ENCODE measurements at places on chromosomes 6 and 20. TPM values are rescaled to one million over a fixed set of nuclear protein-coding genes. Genes with fewer than 3 reads are reported as not detected.
A peak's percentile ranks its signal among the peaks of the same experiment; 100 is the strongest.

The DEFB112 gene
- not detected for total RNA-seq

The WFDC12 gene
- not detected for total RNA-seq

- no peaks in the 10 kb centered on the region for H3K36me3 ChIP-seq
- no peaks in the 10 kb centered on the region for H3K27me3 ChIP-seq
- no peak overlapping the region for H3K4me3 ChIP-seq
- H3K4me1 ChIP-seq: no peaks in the 10 kb centered on the region
- DNase-seq: no peak
These were observed 194.8 kb downstream of the COL9A1 start for GRCh38 chr6:70107852-70108629.

DNA sequence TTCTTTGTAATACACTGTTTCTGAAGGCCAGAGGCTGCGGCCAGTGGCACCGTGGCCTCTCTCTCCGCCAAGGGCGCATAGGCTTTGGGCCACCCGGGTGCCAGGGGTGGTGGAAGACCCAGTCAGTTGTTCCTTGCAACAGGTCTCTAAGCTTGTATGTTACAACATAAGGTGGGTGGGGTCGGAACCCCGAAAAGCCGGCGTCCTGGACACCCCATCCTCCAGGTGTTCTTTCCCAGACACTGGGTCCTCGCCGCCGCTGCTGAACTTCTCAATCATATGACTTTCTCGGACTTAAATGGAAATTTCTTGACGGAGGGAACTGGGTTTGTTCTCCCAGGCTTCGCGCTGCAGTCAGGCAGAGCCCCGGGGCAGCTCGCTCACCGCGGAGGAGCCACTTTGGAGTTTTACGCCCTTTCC is 983 bp upstream of the KCNQ5 start:
- peak overlapping the region; percentile 55 for H3K4me3 ChIP-seq
- no peak for DNase-seq
- H3K27ac ChIP-seq: no peak overlapping the region
- H3K4me1 ChIP-seq: peaks cover 34% of the 10 kb centered on the region
- H3K36me3 ChIP-seq: no peaks in the 10 kb centered on the region

The SRSF12 gene
- total RNA-seq: not detected

GRCh38 chr6:118748311-118749062 is 97.1 kb upstream of the CEP85L start:
- no peak for DNase-seq
- H3K4me1 ChIP-seq: no peaks in the 10 kb centered on the region
- H3K27ac ChIP-seq: no peak overlapping the region
- no peaks in the 10 kb centered on the region for H3K36me3 ChIP-seq
- H3K27me3 ChIP-seq: no peaks in the 10 kb centered on the region

- no peak overlapping the region for H3K4me3 ChIP-seq
- H3K4me1 ChIP-seq: no peaks in the 10 kb centered on the region
- H3K27ac ChIP-seq: no peak overlapping the region
- no peaks in the 10 kb centered on the region for H3K27me3 ChIP-seq
These were observed 16.4 kb downstream of the CEBPB start for GRCh38 chr20:50207026-50207425.

The VGLL2 gene
- not detected for total RNA-seq

DNA sequence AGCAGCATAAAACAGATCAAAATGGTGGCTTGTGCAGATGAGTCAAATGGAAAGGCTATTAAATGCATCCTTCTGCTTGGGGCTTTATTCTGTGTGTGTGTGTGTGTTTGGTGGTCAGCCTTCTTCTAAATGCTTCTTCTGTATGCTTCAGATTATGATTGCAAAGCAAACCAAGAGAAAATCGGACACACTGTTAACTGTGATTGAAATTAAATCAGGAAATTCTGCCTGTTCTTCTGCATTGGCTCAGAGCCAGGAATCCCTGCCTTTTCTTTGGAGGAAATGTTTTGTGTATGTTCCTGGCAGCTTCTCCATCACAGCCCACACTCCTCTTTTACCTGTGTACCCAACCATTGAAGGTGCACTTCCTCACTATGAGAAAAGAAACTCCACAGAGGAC is 22.3 kb upstream of the PDE10A start:
- DNase-seq: no peak
- H3K36me3 ChIP-seq: no peaks in the 10 kb centered on the region
- H3K27me3 ChIP-seq: no peaks in the 10 kb centered on the region

The RIPOR2 gene
- total RNA-seq: 5.8 TPM

GRCh38 chr20:44750081-44750805 is 4.6 kb downstream of the KCNK15 start:
- no peak for DNase-seq
- no peak overlapping the region for H3K4me3 ChIP-seq
- no peaks in the 10 kb centered on the region for H3K36me3 ChIP-seq
- H3K27ac ChIP-seq: no peak overlapping the region

GRCh38 chr6:132725471-132725870 is 11.6 kb upstream of the VNN1 start:
- H3K27ac ChIP-seq: no peak overlapping the region
- no peak for DNase-seq
- no peaks in the 10 kb centered on the region for H3K4me1 ChIP-seq
- no peaks in the 10 kb centered on the region for H3K27me3 ChIP-seq
- H3K36me3 ChIP-seq: no peaks in the 10 kb centered on the region
- H3K4me3 ChIP-seq: no peak overlapping the region

The ELOVL4 gene
- 0.85 TPM for total RNA-seq

GRCh38 chr6:106360989-106361430 is 493 bp downstream of the CRYBG1 start:
- H3K36me3 ChIP-seq: no peaks in the 10 kb centered on the region
- DNase-seq: peak; percentile 67
- no peaks in the 10 kb centered on the region for H3K27me3 ChIP-seq
- H3K4me1 ChIP-seq: no peaks in the 10 kb centered on the region

GRCh38 chr6:132650429-132650828 is 8.6 kb downstream of the TAAR1 start:
- H3K4me3 ChIP-seq: no peak overlapping the region
- no peaks in the 10 kb centered on the region for H3K36me3 ChIP-seq
- DNase-seq: no peak

DNA sequence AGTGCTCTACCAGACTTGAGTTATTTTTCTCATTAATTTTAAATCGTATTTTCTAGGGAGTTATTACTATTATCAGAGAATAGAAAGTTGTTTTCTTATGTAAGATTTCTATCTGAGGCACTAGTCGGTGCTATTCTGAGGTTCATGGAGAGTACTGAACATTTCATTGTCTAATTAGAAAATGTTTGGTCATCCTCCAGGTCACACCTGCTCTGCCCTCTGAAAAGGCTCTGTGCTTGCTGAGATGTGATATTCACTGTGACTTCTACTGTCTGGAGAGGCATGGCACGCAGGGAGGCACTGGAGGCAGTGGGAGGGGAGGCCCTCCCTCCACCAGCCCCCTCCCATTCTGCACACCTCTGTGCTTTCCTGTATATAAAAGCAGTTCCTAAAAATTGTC is 3.0 kb downstream of the SYNDIG1 start:
- DNase-seq: no peak
- no peaks in the 10 kb centered on the region for H3K4me1 ChIP-seq
- H3K27ac ChIP-seq: no peak overlapping the region
- H3K4me3 ChIP-seq: no peak overlapping the region
- H3K36me3 ChIP-seq: no peaks in the 10 kb centered on the region

- no peaks in the 10 kb centered on the region for H3K36me3 ChIP-seq
- H3K4me1 ChIP-seq: no peaks in the 10 kb centered on the region
- no peak overlapping the region for H3K27ac ChIP-seq
- no peaks in the 10 kb centered on the region for H3K27me3 ChIP-seq
These were observed 75.1 kb downstream of the ZMYND8 start for GRCh38 chr20:47281376-47281775.

DNA sequence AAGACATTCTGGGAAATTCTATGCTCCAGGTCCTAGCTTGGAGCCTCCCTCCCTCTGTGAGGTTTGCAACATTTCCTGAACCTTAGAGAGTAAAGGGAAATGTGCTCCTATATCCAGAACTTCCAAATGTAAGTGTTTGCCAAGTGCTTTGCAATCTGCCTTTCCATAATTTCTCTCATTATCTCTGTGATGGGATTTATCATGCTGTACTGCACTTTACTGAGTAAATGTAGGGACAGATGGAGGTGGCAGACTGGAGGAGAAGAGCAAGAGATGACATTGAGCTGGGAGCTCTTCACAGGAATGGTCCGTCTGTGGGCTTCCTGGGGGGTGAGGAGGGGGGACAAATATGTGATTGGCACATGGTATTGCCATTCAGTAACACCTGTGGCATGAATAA is 184.3 kb downstream of the SOX4 start:
- no peaks in the 10 kb centered on the region for H3K27me3 ChIP-seq
- H3K4me1 ChIP-seq: no peaks in the 10 kb centered on the region
- no peak overlapping the region for H3K4me3 ChIP-seq

The SLC13A3 gene
- total RNA-seq: 1.3 TPM

DNA sequence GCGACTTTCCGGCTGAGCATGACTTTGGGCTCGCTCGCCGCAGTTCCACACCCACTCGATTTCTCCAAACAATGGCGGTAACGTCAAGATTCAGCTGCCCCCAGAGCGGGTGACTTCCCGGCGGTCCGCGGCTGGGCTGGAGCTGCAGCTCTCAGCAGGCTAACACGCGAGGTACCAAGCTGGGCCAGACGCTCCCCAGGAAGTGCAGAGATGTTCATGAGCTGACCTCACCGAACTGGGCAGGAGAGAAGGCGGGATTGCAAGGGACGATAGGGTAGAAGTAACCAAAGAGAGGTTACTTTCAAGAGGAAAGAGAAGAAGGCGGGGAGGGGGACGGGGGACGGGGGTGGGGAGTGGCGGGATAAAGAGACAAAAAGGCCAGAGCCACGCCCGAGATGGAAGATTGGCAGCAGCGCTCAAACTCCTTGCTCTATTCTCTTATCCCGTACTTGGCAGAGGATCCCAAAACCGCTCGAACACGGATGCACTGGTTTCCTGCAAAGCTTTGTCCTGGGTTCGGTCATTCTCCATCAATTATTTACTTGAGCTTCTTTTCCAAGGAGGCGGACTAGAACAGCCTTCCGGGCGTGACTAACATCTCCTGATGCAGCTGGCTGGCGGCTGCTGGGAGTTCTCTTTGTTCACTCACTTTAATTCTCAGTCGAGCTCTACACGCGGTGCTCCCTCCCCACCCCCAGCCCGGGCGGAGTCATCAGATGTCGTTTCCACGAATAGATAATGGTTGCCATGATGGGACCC is at the start of gene MTCL3:
TSS of gene MTCL3 (minus strand) at position 626 of the 759 bp plus-strand sequence.
- H3K36me3 ChIP-seq: no peaks in the 10 kb centered on the region
- H3K27me3 ChIP-seq: no peaks in the 10 kb centered on the region
- H3K27ac ChIP-seq: no peak within 1 kb of the TSS

DNA sequence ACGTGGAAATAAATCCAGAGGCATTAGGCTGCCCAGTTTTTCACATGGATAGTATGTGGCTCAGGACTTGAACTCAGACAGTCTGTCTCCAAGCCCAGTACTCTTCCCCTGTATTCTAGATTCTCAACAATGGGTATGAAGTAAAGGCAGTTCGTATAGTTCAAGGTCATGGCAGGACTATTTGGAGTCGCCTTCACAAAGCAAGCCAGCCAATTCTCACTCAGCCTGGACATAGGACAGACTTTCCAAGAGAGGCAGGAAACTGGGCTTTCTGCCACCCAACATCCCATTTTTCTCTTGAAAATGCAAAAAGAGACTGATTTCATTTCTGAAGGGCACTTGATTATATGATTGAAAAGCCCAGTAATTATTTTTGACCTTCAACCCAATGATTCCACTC is 111.0 kb downstream of the EDN1 start:
- no peaks in the 10 kb centered on the region for H3K36me3 ChIP-seq
- H3K27me3 ChIP-seq: no peaks in the 10 kb centered on the region
- H3K4me3 ChIP-seq: no peak overlapping the region
- H3K4me1 ChIP-seq: no peaks in the 10 kb centered on the region

The CNR1 gene
- total RNA-seq: 3.1 TPM

- peaks cover 7% of the 10 kb centered on the region for H3K4me1 ChIP-seq
- no peak overlapping the region for H3K27ac ChIP-seq
- peaks cover 15% of the 10 kb centered on the region for H3K27me3 ChIP-seq
- no peak overlapping the region for H3K4me3 ChIP-seq
- H3K36me3 ChIP-seq: no peaks in the 10 kb centered on the region
These were observed 5.2 kb downstream of the EBF4 start for GRCh38 chr20:2697768-2698167.

DNA sequence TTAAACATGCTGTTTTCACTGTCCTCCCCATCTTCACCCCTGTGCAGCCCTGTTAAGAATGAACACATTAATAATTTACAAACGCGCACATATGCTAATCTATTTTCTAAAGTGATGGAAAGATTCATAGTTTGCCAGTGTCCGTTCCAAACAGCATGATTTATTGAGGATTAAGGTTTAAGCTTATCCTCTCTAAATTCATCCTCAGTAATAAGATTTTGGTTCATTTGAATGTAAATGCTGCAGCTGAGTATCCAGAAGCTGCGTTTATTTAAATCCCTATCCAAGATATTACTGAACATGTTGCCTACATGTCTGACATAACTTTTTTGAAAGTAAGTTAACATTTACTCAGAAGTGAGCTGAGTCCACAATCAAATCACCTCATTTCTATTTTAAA is 42.8 kb upstream of the FAM135A start:
- no peaks in the 10 kb centered on the region for H3K4me1 ChIP-seq
- H3K27me3 ChIP-seq: no peaks in the 10 kb centered on the region
- H3K27ac ChIP-seq: no peak overlapping the region
- no peak for DNase-seq
- no peaks in the 10 kb centered on the region for H3K36me3 ChIP-seq

GRCh38 chr6:156457601-156458000 is 319.6 kb upstream of the ARID1B start:
- no peak for DNase-seq
- H3K27ac ChIP-seq: no peak overlapping the region
- H3K4me1 ChIP-seq: no peaks in the 10 kb centered on the region
- no peaks in the 10 kb centered on the region for H3K36me3 ChIP-seq
- H3K4me3 ChIP-seq: no peak overlapping the region

GRCh38 chr6:56756219-56756789 is 113.6 kb upstream of the DST start:
- no peaks in the 10 kb centered on the region for H3K27me3 ChIP-seq
- no peak for DNase-seq
- H3K36me3 ChIP-seq: no peaks in the 10 kb centered on the region
- no peak overlapping the region for H3K4me3 ChIP-seq

GRCh38 chr6:31158863-31159855 is 770 bp downstream of the TCF19 start:
- no peaks in the 10 kb centered on the region for H3K36me3 ChIP-seq
- peaks cover 22% of the 10 kb centered on the region for H3K4me1 ChIP-seq
- peak overlapping the region; percentile 75 for H3K4me3 ChIP-seq
- no peaks in the 10 kb centered on the region for H3K27me3 ChIP-seq
- peak overlapping the region; percentile 44 for H3K27ac ChIP-seq

The MTO1 gene
- total RNA-seq: 51.1 TPM

The GRIK2 gene
- total RNA-seq: 8.6 TPM

GRCh38 chr6:119024111-119024510 is 54.4 kb downstream of the FAM184A start:
- no peaks in the 10 kb centered on the region for H3K27me3 ChIP-seq
- no peak for DNase-seq
- no peaks in the 10 kb centered on the region for H3K36me3 ChIP-seq
- no peak overlapping the region for H3K27ac ChIP-seq
